ENCODE measurements at places on chromosomes 16 and 17.

- no peak for DNase-seq
Observed at GRCh38 chr17:38674014-38674748, 576 bp downstream of the EPOP start.

DNA sequence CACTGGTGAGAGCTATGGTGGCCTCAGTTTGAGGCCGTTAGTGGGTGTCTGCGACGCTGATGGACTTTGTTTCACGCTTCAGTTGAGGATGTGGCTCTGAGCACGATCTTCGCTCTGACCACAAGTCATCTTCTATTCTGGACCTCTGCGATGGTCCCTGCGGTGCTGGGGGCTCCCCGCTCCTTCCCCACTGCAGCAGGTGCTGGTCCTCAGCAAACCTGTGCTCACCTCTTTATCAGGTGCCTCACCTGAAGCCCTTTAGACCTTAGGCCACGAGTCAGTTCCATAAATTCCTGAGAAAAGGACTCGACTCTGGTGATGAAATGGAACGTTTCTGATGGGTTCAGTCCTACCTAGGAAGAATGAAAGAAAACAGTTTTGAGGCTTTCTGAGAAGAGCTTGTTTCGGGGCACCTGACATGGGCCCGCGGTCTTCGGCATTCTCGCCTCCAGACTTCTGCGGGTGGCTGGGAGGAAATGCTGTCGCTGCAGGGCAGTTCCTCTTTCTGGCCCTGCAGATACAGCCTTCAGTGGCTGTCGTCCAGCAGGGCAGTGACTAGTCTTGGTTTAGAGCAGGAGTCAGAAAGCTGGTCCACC lies 4.7 kb downstream of the KCTD5 start:
- no peak for DNase-seq

DNA sequence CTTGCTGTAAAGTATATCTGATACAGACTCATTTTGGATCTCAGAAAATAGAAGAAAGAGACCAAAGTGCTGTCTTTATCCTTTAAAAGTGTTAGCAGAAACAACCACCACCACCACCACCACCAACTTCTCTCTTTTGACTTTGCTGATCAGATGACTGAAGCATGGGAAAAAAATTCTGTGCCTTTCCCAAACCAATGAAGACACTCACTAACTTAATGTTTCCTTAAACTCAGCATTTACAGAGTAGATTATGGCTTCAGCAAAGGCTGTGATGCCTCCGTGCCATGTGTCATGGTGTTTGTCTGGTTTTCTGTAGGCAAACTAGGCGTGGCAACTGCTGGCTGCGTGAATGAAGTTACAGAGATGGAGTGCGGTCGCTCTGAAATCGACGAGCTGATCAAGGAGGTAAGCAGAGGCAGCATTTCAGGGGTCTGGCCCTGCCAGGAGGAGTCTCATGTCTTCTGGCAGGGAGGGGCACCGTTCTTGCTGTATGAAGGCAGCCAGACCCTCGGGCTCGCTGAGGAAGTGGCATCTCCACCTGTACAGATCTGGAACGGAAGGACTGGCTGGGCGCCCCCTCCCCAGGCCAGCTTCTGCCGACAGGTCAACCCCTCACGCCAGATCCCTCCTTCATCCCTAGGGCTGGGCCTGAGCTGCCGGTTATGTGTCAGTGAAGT lies 12.4 kb downstream of the IRF8 start:
- no peak for DNase-seq

- peak; percentile 78 for DNase-seq
Observed at GRCh38 chr16:4624015-4624826, at the start of gene MGRN1. TSS of gene MGRN1 (plus strand) at chr16:4624826. CDS start at chr16:4624961, 135 bp downstream.

- no peak for DNase-seq
Observed at GRCh38 chr17:17535957-17536356, 39.8 kb upstream of the RASD1 start.

- DNase-seq: no peak
Observed at GRCh38 chr17:935485-935884, 44.1 kb downstream of the NXN start.

- no peak for DNase-seq
Observed at GRCh38 chr16:69863401-69864281, 87.5 kb upstream of the CLEC18A start.

GRCh38 chr16:12719972-12720371 lies 83.7 kb downstream of the CPPED1 start:
- DNase-seq: no peak

DNA sequence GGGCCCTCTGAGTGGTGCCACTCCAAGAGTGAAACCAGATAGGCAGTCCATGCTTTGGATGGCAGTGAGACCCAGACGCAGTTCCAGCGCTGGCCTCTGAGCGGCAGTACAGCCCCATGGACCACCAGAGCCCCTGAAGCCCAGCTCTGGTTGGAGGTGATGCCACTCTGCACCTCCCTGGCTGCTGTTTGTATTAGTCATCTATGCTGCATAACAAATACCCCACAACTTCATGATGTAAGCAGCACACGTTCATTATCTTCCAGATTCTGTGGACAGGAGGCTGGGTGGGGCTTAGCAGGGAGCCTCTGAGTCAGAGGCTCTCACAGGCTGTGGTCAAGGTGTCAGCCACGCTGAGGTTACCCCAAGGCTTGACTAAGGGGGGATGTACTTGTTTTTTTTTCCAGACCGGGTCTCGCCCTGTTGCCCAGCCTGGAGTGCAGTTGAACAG lies 5.1 kb upstream of the NME4 start:
- DNase-seq: no peak

- DNase-seq: no peak
Observed at GRCh38 chr17:47636273-47637030, 13.3 kb upstream of the KPNB1 start.

DNA sequence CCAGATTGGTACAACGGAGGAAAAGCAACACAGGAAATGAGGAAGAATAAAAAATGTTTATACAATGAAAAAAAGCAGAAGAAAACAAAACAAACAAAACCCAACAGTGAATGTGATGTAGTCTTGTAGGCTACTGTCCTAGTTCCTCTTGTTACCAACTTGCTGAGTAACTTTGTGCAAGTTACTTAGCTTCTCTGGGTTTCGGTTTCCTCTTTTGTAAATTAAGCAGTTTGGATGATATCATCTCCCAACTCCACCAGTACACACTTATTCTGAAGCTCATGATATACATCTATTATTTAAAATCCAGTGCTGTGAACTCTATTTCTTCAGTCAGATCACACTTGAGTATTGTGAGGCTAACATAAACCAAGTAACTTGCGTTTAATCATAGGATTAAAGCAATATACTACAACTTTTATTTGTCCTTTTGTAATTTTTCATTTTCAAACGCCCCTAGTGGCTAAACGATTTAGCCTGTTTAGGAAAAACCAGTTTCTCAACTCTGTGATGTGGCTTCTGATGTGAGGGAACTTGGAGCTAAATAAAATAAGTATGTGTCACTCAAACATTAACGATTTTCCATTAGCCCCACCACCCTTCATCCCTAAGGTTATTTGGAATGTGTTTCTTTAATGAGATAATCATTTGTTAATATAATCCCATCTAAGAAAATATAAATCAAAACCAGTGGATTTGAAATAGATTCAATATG lies 1.4 kb upstream of the UNK start:
- DNase-seq: no peak

DNA sequence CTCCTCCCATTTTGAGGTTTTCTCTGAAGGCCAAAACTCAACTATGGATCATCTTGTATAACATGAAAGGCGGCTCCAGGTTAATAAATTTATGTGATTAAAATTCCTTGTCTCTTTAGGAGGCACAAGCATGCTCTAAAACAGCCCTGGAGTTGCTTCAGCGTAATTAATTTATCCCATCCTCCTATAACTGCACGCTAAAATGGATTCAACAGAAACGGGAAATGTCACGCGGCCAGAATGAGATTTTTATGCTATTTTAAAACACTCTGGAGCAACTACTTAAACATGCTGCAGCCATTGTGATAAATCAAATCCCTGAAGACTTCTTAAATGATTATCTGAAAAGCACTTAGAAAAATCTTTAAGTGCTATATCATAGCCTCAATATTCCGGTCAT lies 106.6 kb downstream of the ADAMTS18 start:
- no peak for DNase-seq

DNA sequence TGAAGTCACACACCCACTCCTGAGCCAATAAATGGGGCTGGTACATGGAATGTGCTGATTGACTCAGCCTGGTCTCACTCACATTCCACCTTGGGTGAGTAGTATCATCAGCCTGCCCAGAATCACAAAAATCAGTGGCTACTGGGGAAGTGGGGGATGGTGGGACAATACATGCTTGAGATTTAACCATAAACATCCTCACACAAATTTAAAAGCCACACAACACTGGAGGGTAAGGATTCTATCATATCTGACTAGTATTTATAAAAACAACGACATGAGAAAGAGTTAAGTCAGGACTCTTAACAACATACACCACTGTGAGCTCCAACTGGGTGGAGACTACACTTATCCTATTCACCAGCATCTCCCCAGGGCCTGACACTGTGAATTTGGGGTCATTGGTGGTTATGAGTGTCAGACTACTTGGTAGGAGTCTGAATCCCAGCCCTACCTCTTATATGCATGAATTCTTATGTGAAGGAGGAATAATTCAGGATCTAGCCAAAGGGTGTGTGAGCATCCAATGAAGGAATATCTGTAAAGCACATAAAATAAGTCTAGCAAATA lies 26.0 kb upstream of the IRX6 start:
- DNase-seq: no peak

GRCh38 chr17:69711541-69711940 lies 297.0 kb downstream of the MAP2K6 start:
- DNase-seq: no peak

DNA sequence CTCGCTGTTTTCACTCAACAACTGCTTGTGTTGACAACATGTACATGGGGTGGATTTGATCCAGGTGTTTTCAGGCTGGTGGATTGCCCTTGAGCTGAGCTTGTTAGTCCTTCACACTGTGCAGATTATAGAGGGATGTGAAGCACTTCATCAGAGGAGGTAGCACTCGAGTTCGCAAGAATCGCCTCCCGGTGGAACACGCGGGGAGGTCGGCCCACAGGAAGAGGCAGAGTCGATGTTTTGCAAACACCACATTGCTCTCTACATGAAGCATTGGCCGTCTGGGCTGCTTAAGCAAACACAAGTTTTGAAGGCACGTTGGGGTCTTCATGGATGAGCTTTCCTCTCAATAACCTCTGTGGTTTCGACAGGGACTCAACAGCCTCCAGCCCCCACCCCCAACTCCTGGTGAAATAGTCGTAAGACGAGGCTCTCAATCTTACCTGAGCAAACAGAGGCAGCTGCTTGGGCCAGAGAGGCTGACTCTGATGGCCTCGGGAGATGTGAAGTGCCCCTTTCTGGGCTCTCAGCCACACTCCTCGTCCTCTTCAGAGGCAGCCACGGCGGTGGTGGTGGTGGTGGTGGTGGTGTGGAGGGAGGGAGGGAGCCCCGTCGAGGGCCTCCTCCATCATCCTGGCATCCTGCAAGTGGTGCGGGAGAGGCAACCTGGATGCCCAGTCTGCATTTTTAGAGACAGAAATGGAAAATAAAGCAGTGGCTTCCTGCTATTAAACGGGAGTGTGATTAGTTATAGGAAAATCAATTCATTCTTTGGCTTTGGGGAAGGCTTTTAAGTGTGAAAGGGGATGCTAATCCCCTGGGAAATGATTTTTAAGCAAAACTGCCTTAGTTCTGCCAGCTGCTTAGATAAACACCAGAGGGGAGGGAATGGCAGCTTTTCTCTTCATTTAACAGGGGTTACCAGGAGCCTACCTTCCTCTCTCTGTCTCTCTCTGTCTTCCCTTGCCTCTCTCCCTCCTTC lies 552.5 kb upstream of the EEF2KMT start:
- no peak for DNase-seq

GRCh38 chr17:45775148-45775547 lies 9.0 kb upstream of the CRHR1 start:
- no peak for DNase-seq

GRCh38 chr16:30829130-30830071 lies 42.4 kb upstream of the ZNF629 start:
- DNase-seq: no peak

- peak; percentile 24 for DNase-seq
Observed at GRCh38 chr16:23803591-23804123, 32.1 kb upstream of the PRKCB start.

- DNase-seq: no peak
Observed at GRCh38 chr17:57752031-57752905, 7.2 kb upstream of the CCDC182 start.

- DNase-seq: no peak
Observed at GRCh38 chr16:686459-687260, 2.5 kb upstream of the JMJD8 start.

GRCh38 chr16:81283044-81283443 lies 31.7 kb upstream of the GAN start:
- DNase-seq: no peak

GRCh38 chr16:74568961-74569631 lies 37.8 kb downstream of the GLG1 start:
- no peak for DNase-seq

DNA sequence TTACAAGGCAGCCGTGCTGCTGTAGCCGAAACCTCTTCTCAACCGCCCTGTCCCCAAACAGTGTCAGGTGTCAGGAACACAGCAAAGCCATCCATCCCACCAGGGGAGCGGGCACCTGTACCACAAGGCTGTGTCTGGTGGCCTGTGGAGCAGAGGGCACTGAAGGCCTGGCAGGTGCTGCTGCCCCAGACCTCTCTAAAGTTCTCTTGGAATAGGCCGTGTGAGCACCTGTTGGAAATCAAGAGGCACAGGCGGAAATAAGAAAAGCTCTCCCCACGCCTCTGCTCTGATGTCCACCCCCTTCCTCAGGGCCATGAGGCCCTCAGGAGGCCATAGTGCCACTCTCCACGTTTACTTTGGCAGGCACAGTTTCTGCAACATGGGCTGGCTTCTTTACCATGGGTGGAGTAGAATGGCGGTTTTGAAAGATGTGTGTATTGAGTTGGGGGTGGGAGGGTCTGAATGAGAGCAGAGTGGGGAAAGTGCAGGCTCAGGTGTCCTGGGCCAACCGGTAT lies 99.9 kb upstream of the ZNF750 start:
- no peak for DNase-seq

GRCh38 chr16:24118126-24118821 lies 137.9 kb upstream of the CACNG3 start:
- no peak for DNase-seq

- DNase-seq: no peak
Observed at GRCh38 chr17:11986179-11986941, 10.9 kb downstream of the ZNF18 start.

- DNase-seq: peak; percentile 22
Observed at GRCh38 chr16:70395345-70395901, 43.5 kb downstream of the ST3GAL2 start.

DNA sequence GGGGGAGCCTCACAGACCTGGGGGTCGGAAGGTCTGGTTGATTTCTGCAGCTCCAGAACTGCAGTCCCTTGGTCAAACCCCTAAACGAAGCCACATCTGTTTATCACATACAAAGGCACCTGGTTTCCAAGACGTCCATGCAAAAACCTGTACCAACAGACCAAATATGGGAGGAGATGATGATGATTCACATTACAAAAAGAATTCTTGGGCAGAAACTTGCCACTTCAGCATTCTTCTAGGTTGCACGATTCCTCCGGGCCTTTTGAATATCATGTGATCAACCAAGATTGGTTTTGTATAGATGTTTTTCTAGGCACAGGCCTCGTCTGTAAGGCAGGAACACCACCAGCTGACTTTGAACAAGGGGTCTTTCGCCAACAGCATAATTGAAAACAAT lies 466.3 kb downstream of the SOX9 start:
- DNase-seq: no peak
